ENCODE measurements at places on chromosomes 1 and 21.

DNA sequence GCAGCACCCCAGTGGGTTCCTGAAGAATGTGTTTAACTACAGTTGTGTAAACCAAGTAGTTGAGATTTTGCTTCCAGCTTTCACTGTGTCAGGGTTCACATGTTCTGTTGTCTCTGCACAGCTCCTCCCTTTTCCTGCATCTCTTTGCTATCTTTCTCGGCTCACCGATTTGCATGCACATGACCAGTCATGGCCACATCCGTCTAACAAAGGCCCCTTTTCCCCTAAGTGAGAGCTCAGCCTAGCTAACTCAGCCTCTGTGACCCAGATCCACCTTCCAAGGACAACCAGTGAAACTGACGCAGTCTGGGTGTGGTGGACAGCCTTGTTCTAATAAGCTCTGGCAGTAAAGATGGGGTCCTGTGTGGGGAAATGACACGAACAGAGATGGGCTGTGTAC is 101.1 kb downstream of the ZP4 start:
- no peak for DNase-seq

- no peak for DNase-seq
Measured at GRCh38 chr1:32825181-32825580, 7.7 kb downstream of the S100PBP start.

DNA sequence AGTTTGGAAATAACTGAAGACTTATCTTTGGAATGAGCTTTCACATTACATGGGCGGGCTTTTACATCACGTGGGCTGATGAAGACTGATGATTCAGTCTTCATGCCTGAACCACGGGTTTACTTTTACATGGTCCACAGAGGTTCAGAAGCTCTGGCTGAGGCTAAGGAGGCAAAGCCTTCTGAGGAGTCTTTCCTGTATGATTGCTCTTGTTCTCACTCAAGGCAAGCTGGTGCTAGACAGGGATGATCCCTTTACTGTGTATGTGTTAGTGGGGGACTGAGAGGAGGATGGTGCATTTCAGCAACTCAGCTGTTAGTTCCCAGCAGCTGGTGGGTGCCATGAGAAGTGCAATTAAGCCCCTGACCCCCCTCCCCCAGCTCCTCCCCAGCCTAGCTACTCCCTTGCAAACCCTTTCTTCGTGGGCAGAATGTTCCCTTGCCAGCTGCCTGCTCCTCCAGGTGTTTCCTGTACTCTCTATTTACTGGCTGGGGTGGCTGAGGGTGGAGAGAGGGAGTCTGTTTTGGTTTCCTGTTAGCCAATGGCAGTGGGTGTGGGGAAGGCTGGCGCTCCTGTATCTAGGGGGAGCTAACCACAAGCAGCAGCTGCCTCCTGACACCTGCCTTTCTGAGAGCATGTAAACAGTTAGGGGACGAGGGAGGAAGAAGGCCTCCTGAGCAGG is 15.4 kb downstream of the BTG2 start:
- DNase-seq = peak; percentile 90

DNA sequence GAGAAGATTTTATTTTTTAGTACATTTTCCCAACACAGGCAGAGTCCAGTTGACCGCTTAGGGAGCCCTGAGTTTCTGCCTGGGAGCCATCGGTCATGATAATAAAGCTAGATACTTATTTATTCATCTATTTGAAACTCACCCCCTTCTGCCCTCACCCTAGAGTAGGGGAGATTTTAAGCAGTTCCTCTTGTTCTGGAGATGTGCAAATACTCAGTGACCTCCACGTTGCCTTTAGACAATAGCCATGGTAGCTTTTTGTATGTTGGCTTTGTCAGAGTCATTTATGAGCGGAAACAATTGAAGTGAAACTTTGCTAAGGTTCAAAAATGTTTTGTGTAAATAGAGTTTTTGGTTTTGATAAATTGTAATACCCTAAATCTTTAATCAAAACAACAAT is 45.7 kb upstream of the PLPPR4 start:
- DNase-seq = no peak

DNA sequence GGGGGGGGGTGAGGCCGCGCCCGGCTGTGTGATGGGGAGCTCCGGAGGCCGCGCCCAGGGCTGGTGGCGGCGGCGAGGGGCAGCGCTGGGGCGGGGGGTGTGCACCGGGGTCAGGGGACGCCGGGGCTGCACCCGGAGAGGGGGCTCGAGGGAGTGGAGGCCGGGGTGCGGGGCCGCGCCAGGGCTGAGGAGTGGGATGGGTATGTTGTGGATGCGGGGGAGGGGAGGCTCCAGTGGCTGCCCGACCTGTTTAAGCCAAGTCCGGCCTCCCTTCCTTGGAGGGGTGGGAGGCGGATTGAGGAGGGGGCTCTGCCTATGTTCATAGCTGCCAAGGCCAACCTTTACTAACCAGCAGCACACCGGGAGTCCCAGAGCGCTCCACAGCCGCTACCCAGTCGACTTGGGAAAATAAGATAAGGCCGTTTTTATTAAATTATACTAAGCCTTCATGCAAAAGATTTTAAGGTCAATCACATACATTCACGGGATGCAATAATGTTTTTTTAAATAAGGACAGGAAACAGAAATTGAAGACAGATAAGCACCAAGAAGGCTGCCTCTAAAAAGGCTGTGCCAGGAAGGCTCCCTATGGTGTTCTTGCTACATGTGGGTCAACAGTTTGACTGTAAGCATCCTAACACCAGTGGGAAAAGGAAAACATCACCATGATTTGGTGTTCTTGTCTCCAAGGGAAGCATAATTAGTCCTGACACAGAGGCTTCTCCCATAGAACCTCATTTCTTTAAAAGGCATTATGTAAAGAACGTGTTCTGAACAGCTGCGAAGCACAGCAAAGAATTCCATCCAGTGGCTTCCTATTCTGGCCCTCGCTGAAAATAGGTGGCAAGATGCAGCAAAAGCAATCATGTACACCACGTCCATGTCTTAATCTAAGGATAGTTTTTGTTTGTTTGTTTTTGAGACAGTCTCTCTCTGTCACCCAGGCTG is 626 bp upstream of the HLCS start:
- DNase-seq = peak; percentile 32

DNA sequence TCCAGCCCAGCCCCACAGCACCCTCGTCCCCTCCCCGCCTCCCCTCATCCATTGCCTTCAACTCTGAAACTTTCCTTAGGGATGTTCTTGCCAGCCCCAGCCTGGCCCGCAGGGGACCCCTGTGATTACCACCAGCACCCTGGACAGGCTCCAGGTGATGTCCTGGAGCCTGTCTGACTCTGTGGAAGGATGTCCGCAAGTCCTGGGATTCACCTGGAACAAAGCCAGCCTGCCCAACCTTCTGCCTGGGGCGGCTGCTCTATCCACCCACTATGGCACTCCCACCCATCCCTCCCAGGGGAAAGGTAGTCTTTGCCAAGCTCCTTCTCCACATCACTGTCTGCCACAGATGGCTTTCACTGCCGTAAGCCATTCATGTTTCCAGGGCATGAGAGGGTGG is 24.4 kb upstream of the PTPRF start:
- DNase-seq = no peak

GRCh38 chr1:154998818-154999570 is 3.6 kb upstream of the ZBTB7B start:
- DNase-seq = peak; percentile 94

- peak; percentile 57 for DNase-seq
Measured at GRCh38 chr1:202145068-202145743, 669 bp upstream of the ARL8A start.

- peak; percentile 14 for DNase-seq
Measured at GRCh38 chr1:14786109-14786675, 187.7 kb downstream of the KAZN start.

- DNase-seq = no peak
Measured at GRCh38 chr1:7313081-7313546, 458.0 kb upstream of the VAMP3 start.

DNA sequence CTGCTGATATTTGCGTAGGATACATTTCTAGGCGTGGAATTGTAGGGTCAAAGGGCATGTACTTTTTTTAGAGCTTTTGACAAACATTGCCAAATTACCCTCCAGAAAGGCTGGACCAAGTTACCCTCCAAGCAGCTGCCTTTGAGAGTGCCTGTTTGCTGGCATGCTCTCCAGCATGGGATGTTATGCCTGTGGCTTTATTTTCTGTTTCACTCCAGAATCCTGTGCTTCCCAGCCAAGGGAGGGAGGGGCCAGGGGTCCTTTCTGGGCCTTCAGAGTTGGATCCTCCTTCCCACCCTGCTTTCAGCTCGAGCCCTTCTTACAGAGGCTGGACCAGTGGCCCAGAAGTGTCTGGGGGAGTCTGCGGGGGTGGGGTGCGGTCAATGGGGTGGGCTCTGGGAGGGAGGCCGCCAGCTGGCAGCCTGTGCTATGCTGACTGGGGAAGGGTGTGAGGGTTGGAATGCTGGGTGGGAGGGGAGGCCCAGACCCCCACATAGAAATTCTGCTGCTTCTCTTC is 81.2 kb downstream of the EPHB2 start:
- DNase-seq = no peak

DNA sequence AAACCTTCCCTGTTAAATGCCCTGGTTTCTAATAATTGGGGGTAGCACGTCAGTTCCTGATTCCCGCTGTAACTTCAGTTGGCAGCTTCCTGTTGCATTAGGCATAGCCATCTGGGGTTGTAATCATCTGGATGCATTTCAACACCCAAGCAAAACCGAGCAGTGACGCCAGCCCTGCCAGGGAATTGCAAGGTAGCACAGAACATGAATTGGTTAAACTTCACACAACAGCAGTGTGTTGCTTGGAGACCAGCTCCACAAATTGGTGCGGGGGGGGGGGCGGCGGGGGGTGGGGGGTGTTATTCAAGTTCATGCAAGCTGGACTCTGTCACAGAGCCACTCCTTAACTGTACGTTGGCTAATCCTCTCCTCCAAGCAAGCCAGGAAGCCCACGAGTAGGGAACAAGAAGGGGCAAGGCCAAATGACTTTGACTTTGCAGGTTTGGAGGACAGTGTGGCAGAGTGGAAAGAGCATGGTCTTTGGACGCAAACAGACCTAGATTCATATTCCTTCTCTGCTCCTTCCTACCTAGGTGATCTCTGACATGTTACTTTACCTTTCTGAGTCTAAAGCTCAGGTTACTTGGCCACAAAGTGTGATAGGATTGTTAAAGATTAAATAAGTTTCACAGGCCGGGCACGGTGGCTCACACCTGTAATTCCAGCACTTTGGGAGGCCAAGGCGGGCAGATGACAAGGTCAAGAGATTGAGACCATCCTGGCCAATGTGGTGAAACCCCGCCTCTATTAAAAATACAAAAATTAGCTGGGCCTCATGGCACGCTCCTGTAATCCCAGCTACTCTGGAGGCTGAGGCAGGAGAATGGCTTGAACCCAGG is 4.7 kb downstream of the LAX1 start:
- DNase-seq = peak; percentile 95

- no peak for DNase-seq
Measured at GRCh38 chr1:2789986-2790581, 11.4 kb downstream of the TTC34 start.

GRCh38 chr1:87135329-87135712 is 193.4 kb upstream of the LMO4 start:
- no peak for DNase-seq

DNA sequence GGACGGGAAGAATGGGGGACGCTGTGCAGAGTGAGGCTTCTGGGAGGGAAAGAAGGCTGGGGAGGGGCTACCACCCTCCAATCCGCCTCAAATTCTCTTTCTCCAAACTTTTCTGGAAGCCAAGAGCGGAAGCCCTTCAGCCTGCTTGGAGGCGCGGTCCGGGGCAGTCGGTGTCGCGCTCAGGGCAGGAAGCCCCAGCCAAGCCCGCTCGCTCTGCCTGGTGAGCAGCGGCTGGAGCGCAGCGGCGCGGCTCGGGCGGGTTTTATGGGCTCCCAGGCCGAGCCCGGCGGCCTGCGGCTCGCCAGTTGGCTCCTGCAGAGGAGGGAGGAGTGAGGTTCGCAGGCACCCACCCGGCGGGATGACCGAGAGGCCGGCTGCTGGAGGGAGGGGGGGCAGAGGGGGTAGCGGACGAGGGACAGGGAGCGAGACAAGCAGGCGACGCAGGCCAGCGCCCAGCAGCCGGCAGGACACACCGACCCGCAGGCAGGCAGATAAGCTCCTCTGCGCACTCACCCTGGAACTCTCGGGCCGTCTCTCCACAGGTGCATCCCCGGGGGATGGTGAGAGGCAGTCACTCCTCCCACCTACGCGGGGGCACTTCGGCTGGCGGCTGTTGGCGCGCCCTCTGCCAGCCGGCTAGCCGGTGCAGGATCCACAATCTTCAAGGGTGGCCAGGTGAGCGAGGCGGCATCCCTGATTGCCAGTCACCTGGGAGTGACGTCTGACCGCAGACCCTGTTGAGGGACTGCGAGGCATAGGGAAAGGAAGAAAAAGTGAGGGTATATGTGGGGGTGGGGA is at the start of gene AVPR1B:
AVPR1B (minus strand) TSS at position 238 of the 798 bp plus-strand sequence. CDS start 498 bp downstream, outside the sequence.
- DNase-seq = peak; percentile 43

DNA sequence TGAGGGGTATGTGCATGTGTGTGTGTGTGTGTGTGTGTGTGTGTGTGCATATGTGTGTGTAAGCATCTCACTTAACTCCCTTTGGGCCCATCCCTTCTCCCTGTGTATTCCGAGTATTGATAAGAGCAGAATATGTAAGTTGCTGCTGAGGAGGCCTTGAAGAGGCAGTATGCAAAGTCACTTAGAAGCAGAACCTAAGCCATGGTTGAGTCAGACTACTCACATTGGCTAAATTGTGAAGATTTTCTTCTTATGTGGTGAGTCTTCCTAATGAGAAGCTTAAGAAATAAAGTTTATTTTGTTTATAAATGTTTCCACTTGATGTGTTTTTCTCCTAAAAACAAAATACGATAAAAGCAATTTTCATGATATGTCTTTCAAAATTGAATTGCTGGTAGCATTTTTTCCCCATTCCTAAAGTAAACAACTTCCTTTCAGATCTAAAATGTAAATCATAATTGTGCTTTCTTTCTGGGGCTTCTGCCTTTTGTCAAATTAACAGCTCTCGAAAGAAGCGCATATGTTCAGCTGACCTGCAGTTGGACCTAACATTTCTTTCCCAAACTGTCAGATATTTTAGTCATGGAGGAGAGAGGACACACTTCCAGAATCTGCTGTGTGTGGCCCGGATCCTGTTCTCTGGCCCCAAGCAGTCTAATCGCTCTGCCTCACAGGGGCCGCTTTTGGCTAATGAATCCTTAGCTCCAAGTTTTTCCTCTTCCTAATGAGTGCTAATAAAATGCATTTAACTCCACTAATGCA is 284.0 kb downstream of the DUSP10 start:
- no peak for DNase-seq

- no peak for DNase-seq
Measured at GRCh38 chr21:41168391-41169257, 664 bp downstream of the BACE2 start.

Data from NB4 (cell line).